CD8-positive, alpha-beta T cell (primary cell): ENCODE measurements at places on chromosomes 4 and X.

GRCh38 chr4:67020438-67020797 lies 524.9 kb downstream of the CENPC start:
- DNase-seq, result no peak

DNA sequence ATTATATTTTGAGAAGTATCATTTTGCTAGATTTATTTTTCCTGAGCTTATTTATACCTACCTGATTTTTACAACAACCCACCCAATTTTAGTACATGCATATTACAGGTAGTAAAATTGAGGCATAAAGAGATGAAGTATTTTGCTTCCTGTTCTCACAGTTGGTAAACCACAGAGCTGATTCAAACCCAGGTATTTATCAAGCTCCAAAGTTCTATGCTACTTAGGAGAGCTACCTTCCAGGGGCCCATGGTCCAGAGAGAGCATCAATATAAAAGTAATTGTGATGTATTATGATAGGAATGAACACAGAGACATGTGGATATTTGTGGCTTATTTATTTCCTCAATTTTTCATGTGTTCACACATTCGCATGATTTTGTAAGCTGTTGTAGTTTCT lies 20.2 kb upstream of the GBA3 start:
- DNase-seq, result no peak

DNA sequence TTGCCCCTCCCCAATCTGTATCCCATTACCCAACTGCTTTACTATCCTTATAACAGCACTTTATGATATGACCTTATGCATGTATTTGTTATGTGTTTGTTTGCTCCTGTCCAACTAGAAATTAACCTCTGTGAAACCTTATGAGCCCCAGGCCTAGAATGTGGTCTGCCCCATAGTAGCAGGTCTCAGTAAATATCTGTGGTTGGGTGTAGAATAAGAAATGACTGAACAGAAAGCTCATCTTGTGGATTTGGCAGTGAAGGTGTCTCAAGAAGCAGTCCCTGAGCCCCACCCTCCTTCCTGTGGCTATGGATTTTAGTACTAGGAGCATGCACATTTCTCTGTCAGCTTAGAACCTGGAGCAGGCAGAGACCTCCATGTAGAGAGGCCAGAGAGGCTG lies 229.0 kb upstream of the LCORL start:
- DNase-seq, result no peak

GRCh38 chr4:177519481-177520260 lies 77.4 kb upstream of the AGA start:
- no peak for DNase-seq

DNA sequence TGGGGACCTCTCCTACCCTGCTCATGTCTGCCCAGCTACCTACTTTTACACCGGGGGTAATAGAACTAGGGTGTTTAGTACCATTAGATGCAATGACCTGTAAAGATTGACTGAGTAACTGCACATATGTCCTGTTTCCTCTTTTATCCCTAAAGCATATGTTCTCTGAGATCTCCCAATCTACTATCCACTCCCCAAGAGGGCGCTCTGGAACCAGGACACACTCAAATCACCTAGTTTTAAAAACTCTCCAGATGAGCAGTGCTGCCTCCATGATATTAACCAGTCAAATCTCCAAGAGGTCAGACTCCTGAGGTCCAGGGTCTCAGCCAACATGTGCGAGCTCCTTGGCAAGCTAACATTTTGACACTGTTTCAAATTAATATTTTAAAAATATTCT lies 87.0 kb upstream of the TSPAN5 start:
- no peak for DNase-seq

- DNase-seq, result no peak
Observed at GRCh38 chrX:154098551-154098950, 1.0 kb upstream of the MECP2 start.
